ENCODE measurements at places on chromosomes 5 and 9.

- DNase-seq, result no peak
These were observed 4.0 kb upstream of the VCAN start for GRCh38 chr5:83467371-83468035.

DNA sequence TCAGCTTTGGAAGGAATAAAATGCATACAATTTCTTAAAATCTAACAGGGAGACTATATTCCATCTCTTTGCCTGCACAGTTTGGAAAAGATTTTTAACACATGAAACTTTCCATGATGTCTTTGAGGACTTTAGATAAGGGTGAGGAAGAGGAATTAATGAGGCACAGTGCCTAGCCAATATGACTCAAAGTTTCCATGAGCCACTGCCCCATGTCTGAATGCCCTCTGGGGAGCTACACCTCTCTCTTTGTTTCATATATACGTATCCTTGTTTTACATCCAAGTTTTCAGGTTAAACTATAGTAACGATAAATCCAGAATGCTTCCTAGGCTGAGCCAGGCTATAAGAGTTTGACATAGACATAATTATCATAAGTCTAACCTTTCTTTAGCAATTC, 349.3 kb upstream of the TLE4 start:
- no peak for DNase-seq

DNA sequence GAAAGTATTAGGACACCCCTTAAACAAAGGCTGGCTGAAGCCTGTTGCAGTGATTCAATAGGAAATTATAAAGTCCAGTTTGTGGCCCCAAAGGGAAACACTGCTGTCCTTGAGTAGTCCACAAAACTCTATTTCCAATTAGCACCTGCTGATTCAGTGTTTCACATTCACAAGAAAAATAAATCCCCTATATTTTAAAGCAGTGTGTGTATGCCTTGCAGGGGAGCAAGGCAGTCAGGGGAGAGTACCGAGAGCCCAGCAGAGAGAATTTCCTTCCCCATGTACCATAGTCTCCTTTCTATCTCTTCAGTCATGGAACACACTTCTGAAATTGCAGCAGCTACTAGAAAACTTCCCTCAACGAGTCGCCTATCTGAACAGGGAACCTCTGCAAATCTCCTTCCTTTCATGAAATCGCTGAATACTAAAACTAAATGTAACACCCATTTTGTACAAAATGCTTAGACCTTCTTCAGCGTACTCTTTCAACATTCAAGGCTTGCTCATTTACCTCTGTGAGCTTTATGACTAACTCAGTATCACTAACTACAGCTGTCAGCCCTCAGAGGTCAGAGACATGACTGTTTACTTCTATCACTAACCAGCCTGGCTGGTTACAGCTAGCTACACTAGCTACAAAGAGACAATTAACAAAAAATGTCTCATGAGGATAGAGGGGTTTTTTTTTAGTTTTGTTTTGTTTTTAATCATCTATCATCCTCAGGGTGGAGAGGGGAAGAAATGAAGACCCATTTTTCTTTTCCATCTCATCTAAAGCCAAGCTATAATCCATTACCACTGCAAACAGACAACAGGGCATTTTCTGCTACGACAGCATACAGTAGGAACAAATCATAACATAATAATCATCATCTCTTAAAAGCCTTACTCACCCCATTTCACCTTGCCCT, 188.7 kb downstream of the EBF1 start:
- no peak for DNase-seq

DNA sequence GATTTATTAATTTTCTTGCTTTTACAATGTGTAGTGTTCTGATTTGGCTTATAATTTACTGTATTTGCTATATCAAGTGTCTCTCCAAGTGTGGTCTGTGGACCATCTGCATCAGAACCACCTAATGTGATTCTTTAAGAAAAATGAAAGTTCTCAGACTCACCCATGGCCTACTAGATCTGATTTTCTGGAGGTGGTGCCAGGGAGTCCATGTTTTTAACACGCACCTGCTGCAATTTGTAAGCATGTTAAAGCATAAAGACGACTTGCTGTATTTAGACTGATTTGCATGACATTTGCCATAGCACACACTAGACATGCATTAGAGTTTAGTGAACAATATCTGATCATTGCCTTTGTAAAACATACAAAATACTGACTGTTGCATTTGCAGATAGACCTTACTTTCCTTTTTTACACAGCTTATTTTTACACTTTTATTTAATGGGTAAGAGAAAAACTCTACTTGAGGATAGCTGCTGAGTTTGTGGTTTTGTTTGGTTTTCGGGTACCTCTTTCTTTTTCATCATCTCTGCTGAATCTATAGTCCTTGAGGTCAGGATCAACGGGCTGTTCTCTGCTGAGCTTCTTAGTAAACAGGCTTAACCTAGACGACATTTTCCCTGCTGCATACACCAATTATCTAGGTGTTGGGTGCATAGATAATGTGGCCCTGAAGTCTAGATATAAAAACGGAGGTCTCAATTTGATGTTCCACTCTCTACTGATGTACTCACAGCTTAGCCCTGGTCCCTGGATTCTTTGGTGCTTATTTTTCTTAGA, 138.0 kb upstream of the ZNF366 start:
- no peak for DNase-seq

DNA sequence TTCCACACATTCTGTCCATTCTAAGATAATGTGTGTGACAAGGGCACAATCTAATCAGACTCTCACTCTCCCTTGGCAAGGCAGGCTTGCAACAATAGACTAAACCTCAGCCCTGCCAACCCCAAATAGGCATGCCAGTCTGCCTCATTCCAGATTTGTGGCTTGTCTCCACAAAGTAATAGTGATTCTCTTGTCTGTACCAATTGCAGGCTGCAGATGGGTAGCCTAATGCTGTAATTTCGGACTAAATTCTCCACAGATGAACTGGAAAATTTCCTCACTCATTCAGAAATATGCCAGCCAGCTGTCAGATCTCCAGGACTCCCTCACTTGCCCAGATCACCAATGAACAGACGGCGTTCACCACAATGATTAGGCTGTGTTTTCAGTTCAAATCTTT, 413.6 kb downstream of the ELAVL2 start:
- no peak for DNase-seq

GRCh38 chr5:118033686-118034338, 954.5 kb downstream of the DTWD2 start:
- no peak for DNase-seq

DNA sequence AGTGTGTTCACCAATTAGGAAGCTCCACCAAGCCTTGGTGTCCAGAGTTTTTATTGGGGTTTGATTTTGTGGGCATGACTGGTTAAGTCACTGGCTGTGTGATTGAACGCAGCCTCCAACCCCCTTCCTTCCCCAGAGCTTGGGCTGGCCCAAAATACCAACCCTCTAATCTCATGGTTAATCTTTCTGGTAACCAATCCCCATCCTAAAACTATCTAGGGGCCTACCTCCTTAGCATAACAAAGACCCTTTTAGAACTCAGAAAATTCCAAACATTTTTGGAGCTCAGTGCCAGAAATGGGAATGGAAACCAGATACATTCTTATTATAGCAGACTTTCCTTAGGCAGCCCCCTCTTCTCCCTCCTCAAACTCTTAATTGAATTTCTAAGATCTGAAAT, 35.9 kb upstream of the HRH2 start:
- no peak for DNase-seq

- DNase-seq, result no peak
These were observed 347.8 kb downstream of the EFNA5 start for GRCh38 chr5:107322936-107323335.

- no peak for DNase-seq
These were observed 83.7 kb upstream of the SARDH start for GRCh38 chr9:133821601-133822429.

DNA sequence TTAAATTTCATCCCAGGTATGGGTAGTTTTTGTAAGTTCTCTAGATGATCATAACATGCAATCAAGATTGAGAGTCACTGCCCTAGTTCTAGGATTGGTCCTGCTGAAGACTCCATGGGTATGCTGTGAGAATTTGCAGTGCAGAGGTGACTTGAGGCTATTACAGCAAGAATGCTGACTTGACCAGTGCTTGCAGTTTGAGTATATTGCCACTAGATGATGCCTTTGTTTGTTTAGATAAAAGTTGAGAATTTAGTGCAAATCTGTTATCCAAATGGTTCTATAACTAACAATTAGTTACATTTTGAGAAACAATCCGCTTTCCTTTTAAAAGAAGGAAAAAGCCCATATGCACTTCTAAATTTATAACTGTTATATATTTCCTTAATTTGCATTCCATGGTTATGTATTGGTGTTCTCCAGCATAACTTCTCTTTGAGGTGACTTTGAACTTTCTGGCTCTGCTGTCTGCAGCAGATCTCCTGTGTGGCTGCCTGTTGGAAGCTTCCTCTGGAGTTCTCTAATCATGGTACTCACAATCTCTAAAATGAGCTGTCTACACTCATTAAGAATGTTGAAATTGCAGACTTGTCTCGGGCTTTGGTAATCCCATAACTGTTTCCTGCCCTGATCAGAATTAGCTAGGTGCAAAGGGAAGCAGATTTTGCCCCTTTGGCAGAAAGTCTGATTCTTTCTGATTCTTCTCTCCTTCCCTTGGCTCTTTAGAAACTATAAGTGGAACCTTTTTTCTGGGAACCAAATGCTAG, 24.9 kb downstream of the MELK start:
- peak; percentile 48 for DNase-seq

- no peak for DNase-seq
These were observed 14.5 kb upstream of the CAMSAP1 start for GRCh38 chr9:135921749-135922310.

DNA sequence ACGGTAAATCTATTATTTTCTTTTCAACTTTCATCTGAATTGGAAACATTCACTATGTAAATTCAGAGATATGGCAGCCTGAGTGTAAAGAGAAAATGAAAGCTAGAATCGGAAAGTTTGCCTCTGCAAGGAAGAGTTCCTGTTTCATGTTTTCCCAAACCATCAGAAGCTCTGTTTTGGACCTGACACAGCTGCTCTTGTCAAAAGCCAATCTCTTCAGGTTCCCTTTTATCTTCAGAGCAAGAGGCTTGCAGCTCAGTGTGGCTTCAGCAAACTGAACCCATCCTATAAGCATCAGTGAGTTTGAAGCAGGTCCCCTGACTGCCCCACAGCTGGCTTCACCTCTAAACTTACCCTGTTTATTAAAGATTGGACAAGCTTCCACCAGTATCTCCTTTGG, 1099.7 kb downstream of the DTWD2 start:
- DNase-seq, result peak; percentile 14

GRCh38 chr5:132011622-132012343, at the start of gene ACSL6:
ACSL6 (minus strand) TSS chr5:132011658; CDS start chr5:132011553, 105 bp downstream.
- DNase-seq, result no peak

- DNase-seq, result no peak
These were observed 527.2 kb downstream of the KCTD16 start for GRCh38 chr5:144697847-144698262.

DNA sequence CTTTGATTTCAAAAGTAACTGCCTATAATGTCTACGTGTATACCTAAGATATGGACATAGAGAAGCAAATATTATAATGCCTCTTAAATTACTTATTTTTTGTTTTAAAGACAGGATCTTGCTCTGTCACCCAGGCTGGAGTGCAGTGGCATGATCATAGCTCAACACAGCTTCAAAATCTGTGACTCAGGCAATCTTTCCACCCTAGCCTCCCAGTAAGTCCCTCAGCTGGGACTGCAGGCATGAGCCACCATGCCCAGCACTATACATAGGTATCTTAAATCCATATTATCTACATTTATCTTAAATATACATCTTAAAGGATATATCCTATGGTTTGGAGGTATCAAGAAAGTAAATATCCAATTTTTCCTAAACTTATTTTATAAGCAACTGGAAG, 261.2 kb downstream of the ARL15 start:
- no peak for DNase-seq

DNA sequence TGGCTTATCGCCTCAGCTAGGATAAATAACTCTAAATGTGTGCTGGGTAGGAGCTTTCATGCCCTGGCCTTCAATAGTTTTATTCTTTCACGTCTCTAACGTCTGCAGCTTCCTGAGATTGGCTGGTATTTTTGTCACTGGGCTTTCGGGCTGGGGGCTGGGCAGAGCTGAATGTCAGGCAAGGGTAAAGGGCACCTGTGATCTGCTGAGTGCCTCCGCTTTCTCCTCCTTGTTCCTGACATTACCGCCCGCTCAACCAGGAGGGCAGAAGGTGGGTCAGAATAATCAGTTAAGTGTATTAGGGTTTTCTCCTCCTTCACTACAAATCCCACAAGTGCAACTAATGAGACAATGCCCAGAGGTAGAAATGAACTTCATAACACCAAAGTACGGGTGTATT, 216.6 kb downstream of the TSSK1B start:
- no peak for DNase-seq

- no peak for DNase-seq
These were observed 36.1 kb upstream of the CCNG1 start for GRCh38 chr5:163401271-163401670.

DNA sequence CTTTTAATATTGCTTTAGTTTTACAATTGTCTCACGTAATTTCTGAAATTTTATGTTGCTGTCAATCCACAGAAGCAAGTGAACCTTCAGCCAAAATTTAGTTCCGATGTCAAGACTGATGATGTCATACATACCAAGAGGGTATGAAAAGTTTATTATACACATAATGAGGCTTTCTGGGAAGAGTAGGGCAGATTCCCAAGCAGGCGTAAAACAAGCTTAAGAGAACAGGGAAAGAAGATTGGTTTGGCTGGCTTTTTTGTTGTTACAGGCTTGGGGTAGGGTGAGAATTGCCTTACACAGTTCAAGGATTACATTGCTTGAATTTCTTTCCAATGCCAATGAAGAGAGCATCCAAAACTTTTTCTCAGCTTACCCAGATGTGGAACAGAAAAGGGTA, 1962.9 kb upstream of the CDH6 start:
- no peak for DNase-seq

- no peak for DNase-seq
These were observed 142.3 kb downstream of the TSSK1B start for GRCh38 chr5:113292462-113292861.

- DNase-seq, result peak; percentile 32
These were observed 22.6 kb upstream of the SLC12A7 start for GRCh38 chr5:1134478-1134877.

GRCh38 chr5:139745800-139746690, 49.6 kb upstream of the PSD2 start:
- peak; percentile 61 for DNase-seq

DNA sequence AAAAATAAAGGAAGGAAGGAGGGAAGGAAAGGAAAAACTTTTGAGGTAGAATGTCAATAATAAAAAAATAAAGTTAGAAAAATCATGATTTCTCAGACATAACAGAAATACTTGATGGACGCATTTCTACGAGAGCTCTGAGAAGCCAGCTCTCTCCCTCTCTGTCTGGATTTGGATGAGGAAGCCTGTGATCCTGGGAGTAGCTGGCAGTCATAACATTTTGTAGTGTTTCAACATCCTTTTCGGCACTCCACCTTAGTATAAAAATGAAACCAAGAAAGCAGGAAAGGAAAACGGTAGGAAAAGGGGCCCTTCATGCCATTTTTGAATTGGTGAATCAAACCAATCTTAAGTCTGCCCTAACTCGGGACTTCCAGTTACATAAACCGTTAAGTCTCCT, 321.3 kb downstream of the EPB41L4A start:
- DNase-seq, result no peak

GRCh38 chr5:98993512-98993911, 64.7 kb upstream of the CHD1 start:
- no peak for DNase-seq
